Jurkat, Clone E6-1 (cell line): ENCODE measurements at places on chromosomes 5 and 9.

- DNase-seq, result no peak
These were observed 41.1 kb downstream of the LAMC3 start for GRCh38 chr9:131049829-131050715.

GRCh38 chr5:180744253-180744652, 4.4 kb upstream of the OR2Y1 start:
- DNase-seq, result no peak

- no peak for DNase-seq
These were observed 145.5 kb downstream of the ERCC6L2 start for GRCh38 chr9:96020792-96021550.

GRCh38 chr5:165881259-165881658, 2375.8 kb downstream of the MAT2B start:
- DNase-seq, result peak; percentile 3

DNA sequence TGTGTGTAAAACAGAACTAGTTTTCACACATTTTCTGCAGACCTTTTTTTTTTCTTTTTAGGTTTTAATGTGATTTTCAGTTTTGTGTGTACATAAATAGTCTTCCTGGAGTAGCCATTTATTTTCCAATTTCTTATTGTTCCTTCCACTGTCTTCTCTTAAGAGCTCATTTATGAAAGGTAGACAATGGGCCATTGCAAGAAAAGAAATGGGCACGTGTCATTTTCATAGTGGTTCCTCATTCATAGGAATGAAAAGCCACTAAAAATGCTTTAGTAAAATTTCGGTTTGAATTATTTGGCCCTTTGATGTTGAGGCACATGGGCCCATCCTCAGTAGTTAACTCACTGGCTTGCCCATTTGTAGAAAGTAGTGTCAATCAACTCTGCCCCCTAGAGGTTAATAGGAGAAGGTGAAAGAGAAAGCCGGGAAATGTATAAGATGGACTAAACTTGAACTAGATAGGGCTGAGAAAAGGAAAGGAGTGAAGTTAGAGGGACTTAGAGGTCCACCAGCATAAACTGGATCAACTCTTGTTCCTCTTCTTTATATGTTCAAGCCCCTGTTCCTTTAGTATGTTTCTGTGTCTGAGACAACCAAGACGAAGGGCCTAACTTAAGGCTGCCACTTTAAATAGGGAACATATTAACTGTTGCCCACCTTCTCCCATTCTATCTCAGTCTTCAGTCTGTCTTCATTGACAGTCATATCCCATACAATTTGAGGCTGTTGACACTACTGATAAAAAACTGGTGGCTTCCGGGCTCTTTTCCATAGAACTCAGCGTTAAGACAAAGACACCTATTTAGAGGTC, 72.6 kb downstream of the SMARCA2 start:
- DNase-seq, result peak; percentile 75

DNA sequence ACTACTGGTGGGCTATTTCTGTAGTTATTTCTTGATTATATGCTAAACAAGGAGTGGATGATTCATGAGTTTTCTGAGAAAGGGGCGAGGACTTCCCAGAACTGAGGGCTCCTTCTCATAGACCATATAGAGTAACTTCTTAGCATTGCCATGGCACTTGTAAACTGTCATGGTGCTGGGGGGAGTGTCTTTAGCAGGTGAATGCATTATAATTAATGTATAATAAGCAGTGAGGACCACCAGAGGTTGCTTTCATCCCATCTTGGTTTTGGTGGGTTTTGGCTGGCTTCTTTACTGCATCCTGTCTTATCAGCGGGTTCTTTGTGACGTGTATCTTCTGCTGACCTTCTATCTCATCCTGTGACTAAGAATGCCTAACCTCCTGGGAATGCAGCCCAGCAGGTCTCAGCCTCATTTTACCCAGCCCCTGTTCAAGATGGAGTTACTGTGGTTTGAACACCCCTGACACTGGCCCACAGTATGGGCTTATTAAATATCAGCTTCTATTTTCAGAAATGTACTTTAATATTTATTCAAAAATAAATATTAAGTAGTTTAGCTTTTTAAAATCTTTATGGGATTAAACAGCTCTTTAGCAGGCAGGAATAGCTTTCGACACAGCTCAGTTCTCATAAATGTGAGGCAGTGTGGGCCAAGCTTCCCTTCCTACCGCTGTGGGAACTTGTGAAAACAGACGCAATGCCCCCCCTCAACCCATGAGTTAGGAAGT, 44.4 kb downstream of the GALNT12 start:
- no peak for DNase-seq

GRCh38 chr5:17180864-17181723, 36.3 kb upstream of the BASP1 start:
- DNase-seq, result no peak

DNA sequence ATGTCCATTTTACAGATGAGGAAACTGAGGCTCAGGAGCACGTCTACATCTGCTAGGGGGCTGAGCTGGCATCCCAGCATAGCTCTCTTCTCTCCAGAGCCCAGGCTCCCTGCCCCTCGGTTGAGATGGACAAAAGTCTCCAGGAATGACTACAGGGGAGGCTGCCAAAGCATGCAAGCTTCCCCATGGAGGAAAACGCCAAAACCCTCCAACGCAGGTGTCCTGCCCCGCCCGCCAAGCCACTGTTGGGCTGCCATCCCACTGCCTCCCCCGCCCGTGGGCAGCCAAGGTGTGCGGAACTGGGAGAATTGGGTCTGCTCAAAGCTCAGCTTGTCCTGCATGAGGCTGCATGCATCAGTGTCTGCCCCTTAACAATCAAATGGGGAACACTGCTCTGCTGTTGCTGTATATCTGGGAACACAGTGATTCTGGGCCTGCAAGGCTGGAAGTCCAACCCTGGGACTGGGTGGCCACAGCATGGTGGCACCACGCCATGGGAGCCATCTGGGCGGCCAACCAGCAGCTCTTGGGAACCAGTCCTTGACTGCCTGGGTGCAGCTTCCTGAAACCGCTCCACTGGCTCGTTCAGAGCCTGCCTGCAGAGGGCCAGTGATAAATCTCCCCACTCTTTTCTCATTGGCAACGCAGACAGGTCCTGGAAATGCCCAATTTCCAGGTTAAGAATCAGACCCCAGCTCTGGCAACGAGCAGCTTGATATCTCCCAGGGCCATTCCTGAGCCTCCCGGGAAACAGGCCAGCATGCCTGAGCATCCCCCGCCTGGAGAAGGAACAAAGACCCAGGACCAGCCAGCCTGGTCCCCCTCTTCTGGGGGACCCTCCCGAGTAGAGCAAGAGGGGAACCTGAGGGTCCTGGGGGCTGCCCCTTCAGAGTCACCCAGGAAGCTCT, 3.5 kb downstream of the RALGDS start:
- DNase-seq, result no peak

DNA sequence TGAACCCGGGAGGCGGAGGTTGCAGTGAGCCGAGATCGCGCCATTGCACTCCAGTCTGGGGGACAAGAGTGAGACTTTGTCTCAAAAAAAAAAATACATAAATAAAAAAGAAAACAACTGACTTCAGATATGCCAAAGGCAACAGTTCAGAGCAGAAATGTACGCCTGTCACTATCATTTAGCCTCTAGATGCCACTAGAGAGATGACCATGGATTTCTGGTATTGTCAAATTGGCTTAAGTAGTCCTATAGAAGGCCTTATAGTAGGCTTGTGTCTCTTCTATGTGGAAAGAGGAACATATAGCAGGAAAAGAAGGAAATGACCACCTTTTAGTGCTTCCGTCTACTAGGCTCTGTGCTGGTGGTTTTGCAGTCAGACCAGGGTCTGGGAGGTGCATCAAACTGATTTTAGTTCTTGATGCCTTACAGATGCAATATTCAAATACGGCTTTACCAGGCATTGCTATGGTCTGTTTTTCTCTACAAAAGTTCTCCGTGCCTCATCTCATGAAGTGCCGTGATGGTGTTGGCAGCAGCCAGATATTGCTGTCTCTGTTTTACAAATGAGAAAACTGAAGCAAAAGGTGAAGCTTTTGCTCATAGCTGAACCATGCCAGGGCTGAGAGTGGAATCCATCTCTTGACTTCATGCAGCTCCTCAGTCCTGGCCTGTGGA, 17.2 kb downstream of the AGXT2 start:
- DNase-seq, result no peak

DNA sequence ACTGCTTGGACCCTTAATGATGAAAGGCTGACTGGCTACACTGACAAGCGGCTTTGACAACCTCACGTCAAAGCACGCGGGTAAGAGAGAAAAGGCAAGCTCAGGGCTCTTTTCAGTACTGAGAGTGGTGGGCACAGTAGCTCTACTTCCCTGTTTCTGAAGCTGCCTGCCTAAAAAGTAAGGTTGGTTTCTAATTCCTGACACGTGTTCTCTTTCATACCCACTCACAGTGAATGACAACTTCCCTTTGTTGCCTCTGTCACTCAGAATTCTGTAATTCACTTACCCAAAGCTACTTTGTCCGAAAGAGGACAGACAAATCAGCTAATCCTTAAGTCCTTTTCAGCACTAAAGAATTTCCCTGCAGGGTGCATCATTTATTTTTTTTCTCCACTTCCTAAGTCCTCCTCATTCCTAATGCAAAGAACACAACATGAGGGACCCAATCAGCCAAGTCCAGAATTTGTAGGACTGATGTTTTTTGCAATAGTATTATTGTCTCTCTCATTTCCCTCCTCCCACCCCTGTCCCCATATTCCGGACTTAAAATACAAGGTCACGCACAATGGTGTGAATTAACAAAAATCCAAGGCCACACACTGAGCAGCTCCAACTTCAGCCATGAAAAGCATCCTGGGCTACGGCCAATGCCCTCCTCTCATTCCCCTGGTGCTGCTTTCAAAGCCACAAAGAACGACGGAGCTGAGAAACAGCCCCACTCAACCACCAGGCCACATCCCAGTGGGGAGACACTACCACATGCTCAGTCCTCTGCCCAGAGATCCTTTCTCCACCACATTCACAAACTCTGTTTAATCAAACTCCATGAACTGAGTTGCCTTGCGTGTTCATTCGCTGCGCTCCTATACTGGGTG, 221.0 kb downstream of the TSSK1B start:
- no peak for DNase-seq

- no peak for DNase-seq
These were observed 28.9 kb downstream of the HSDL2 start for GRCh38 chr9:112408819-112409218.

DNA sequence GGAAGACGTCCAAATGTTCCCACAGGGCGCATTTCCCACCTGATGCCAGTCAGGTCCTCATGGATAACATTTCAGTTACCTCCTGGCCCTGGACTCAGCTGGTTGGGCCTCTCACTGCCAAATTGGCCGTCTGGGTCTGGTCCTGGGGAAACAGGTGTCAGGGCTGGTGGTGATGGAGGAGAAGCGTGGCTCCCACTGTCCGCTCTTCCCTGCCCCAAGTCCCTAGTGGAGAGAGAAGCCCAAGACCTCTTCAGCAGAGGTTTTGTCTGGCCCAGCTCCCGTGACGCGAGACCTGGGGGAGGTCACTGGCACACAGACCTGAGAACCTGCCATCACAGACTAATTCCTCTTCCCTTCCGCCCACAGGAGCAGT, 27.8 kb upstream of the PRDM12 start:
- no peak for DNase-seq

- peak; percentile 56 for DNase-seq
These were observed 110.7 kb downstream of the NR6A1 start for GRCh38 chr9:124660341-124660801.

DNA sequence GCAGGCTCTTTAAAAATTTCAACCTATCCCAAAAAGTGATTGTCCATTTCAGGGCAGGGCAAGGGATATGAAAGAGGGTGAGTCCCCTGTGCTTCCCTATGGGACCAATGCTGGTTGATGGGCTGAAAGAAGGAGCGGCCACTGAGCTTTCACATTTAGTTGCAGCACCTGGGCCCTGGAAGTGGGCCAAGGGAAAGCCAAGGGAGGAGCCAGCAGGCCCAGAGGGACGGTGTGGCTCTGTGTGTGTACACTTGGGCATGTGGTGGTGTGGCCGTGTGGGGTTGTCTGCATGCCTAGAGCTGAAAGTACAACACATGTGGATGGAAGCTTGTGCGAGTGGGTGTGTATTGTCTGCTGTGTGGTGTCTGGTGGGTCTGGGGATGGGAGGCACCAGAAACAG, 14.0 kb upstream of the PSMD5 start:
- DNase-seq, result no peak

DNA sequence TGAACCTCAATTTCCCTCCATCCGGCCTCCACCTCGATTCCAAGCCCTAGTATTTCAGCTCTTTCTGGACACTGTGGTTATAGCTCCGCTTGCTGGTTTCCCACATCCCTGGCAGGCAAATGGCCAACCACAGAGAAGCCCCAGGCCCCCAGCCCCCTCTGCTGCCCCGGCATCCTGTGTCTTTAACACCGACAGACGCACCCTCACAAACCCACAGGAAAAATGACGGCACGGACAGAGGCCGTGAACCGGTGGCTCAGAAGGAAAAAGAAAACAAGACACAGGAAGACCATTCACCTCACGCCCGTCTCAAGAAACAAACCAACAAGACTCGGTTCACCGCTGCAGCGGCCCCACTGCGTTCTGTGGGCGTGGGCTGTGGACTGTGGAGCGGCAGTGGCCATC, 1.5 kb upstream of the CLIC3 start:
- no peak for DNase-seq

DNA sequence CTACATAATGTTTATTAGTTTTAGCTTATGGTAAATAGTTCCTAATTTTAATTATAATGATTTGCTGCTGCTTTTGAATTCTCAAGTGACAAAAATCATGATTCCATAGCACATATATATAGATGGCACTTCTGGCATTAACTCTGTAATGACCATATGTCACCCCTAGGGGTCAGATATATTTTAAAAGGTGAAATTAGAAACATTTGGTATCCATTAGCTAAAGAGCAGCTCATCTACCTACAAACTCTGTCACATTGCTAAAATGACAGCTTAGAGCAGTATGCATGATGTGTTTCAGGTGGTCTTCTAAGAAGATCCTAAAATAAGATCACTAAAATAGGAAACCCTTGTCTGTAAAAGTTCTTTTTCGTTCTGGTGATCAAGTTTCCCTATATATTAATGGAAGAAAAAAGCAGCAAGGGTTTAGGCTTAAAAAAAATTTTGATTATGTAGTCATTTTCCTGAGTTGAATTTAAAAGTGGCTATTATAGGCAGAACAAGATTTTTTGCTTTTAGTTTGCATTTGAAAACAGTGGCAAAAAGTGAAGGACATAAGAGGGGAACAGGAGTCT, 157.7 kb upstream of the POU5F2 start:
- peak; percentile 14 for DNase-seq

DNA sequence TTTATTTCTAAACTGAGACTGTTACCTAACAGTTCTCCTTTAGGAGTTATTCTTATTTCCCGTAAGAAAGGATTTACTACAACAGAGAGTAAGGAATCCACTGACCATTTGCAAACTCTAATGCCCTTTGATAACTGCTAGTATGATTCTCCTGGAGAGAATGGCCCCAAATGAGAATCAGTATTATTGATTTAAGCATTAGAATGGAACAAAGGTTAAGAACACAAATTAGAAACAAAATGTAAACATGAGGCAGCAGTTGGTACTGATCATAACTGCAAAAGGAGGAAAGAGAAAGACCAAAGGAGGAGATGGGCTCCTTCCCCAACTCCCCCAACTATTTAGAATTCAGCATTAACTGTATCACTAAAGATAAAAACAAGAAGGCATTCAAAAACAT, 30.7 kb downstream of the PSIP1 start:
- DNase-seq, result no peak

- no peak for DNase-seq
These were observed 3.5 kb downstream of the PDE6A start for GRCh38 chr5:149940941-149941644.

GRCh38 chr9:72814083-72814597, 138.7 kb downstream of the ALDH1A1 start:
- no peak for DNase-seq

GRCh38 chr9:84937581-84937980, 268.1 kb downstream of the NTRK2 start:
- DNase-seq, result no peak

- no peak for DNase-seq
These were observed 34.7 kb downstream of the LHX3 start for GRCh38 chr9:136170006-136170901.
